ENCODE measurements at places on chromosomes 6 and 20.
A peak's percentile ranks its signal among the peaks of the same experiment; 100 is the strongest.

DNA sequence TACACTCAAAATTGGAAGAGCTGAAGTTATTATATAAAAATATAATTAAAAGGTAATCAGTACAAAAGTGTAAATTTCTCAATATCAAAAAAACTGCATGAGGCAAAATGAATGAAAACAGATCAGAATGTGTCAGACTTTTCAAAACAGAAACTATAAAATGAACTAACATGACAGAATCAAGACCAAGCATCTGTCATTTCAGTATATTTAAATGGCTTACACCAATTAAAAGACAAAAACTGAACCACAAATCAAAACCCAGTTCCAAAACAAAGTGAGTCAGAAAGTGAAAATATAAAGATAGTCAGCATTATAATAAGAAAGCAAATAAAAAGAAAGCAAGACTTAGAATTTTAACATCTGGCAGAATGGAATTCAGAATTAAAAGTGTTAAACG lies 289.7 kb downstream of the UBE3D start:
- DNase-seq = no peak

DNA sequence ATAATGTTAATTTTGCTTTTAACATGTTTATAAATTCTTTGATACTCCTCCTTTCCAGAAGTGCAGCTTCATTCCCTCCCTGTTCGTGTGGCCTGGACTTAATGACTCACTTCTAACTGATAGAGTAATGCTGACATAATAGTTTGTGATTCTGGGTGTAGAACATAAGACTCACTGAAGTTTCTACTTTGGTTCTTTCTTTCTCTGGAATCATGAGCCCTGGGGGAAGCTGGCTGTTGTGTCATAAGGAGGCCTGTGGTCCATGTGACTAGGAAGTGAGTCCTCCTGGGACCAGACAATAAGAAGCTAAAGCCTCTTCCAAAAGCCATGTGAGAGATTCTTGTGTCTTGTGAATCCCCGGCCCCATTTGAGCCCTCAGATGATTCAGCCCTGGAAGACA lies 30.5 kb upstream of the HLA-G start:
- DNase-seq = no peak

DNA sequence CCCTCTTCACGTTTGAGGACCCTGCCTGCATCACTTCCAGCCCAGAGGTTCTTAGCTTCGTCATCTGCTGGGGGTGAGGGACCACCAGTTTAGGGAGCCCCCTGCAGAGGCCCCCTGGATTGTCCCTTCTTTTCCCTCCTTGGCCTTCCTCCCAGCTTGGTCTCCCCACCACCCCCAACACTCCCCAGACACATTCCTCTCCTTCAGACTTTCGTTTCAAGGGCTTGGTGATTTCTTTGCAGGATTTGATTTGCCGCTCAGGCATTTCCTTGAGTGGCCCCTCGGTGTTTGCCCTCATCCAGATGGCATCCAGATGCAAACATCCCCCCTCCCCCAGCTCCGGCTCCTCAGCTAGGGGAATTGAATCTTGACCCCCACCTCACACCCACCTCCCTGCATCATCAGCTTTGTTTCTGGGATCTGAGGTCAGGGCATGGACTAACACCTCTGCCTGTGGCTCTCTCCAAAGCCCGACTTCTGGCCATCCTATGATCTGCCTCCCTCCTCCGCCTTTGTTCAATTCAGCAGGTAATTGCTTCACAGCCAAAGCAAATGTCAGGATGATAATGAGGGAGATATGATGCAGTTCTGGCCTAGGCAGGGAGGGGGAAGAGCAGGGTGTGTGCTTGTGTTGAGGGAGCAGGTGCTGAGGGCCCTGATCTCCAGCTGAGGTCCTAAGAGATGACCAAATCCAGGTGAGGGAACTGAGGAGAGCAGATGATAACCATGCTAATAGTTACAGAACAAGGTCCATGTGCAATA lies 141.5 kb downstream of the VEGFA start:
- no peak for DNase-seq

GRCh38 chr6:106390088-106390487 lies 29.6 kb downstream of the CRYBG1 start:
- DNase-seq = no peak

GRCh38 chr6:99611148-99611547 lies 4.5 kb downstream of the PRDM13 start:
- no peak for DNase-seq

DNA sequence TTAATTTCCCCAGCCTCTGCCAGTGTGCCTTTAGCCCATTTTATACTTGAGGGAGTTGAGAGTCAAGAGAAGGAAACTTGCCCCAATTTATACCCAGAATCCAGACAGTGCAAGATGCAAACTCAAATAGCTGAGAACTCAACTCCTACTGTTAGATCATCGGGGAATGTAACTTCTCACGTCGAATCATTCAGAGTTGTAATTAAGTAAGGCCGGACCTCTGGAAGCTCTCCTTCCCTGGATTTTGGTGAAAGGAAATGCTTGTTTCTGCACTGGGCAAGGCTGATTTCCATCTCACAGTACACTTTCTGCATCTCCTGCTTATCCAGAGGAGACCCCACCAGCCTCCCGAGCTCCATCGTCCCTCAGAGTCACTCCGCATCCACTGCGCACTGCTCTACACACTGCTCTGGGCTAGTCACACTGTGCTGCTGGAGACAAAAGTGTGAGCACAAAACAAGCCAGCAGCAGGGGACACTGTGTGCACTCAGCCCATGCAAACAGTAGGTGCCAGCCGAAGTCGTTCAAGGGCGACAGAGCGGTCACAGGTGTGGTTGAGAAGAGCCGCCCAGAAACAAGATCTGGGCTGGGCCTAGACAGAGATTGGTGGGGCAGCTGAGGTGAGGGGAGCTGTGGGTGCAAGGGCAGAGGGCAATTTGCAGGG lies 150.4 kb upstream of the QKI start:
- DNase-seq = no peak

DNA sequence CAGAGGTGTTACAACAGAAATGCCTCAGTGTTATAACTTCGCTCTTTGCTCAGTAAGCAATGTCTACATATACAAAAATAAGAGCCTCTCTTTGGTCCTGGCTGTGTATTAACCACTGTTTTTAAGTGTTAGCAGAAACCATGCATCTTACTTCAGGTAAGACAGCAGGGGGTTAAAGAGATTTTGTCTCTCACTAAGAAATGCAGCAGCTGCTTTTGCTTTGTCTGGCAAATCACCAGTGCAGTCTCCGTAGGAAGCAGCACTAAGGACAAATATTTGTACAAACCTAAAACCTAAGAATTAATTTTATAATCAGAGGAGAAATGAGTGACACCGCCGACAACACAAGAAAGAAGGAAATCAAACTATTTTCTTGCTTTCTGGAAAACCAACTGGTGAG lies 758 bp downstream of the SMIM28 start:
- DNase-seq = no peak

DNA sequence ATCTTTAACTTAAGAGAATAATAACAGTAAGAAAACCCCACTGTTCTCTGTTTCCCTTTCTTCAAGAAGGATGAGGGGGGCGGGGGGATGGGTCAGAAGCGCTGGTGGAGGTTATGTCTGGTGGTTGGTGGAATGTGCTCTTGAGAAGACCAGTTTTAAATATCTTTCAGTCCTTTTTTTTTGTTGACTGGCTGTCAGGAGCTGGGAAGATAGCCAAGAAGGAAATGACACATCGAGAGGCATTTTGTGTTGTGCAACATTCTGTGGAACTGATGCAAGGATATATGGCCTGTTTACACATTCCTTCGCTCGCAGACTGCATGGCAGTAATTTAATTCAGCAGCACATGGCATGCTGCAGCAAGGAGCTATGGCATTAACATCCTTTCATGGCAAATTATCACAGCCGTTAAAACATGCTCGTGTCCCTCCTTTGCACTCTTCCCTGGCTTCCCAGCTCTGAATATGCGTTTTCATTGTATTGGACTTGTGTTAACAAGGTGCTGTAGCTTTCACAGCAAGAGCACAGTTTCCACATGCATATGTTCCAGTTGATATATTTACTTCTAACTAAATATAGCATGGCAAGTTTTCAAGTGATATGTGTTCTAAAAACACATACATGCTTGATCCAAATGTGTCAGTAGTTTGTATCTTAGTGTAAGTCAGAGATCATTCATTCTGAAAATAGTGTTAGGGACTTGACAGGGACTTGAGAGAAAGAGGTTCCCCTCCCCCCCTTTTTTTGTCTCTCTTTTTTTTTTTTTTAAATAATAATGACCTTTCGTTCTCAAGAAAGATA lies 68.2 kb upstream of the SUPT3H start:
- DNase-seq = peak; percentile 98

- no peak for DNase-seq
Observed at GRCh38 chr6:145137425-145137824, 597.9 kb downstream of the EPM2A start.

DNA sequence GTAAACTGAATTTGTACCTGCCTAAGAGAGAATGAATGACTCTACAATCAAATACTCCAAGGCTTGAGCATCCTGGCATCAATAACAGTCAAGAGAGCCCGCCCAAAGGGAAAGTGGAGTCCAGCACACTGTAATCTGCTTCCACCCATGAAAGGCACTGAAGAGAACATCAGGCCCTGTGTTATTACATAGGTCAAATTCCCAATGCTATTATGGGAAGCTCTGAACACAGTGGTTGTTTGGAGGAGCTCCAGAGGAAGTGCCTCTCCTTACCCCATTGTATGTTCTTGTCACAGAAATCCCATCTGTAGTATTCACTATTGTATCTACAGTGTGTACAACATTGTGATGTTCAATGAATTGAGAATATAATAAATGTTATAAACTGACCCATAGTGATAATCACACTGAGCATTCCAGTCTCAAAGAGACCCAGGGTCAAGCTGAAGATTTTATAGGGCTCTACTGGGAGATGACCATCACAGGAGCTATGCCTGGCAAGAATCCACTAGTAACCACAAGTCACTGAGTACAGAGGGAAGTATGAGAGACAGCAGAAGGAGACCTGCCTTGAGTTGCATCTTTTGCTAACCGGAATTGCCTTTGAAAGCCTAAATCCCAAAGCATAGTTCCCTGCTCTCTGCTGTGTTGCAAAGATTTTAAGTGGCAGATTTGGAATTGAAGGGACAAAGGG lies 446.7 kb downstream of the GJA1 start:
- DNase-seq = peak; percentile 57

GRCh38 chr20:44747166-44748004 lies 1.7 kb downstream of the KCNK15 start:
- DNase-seq = peak; percentile 56

DNA sequence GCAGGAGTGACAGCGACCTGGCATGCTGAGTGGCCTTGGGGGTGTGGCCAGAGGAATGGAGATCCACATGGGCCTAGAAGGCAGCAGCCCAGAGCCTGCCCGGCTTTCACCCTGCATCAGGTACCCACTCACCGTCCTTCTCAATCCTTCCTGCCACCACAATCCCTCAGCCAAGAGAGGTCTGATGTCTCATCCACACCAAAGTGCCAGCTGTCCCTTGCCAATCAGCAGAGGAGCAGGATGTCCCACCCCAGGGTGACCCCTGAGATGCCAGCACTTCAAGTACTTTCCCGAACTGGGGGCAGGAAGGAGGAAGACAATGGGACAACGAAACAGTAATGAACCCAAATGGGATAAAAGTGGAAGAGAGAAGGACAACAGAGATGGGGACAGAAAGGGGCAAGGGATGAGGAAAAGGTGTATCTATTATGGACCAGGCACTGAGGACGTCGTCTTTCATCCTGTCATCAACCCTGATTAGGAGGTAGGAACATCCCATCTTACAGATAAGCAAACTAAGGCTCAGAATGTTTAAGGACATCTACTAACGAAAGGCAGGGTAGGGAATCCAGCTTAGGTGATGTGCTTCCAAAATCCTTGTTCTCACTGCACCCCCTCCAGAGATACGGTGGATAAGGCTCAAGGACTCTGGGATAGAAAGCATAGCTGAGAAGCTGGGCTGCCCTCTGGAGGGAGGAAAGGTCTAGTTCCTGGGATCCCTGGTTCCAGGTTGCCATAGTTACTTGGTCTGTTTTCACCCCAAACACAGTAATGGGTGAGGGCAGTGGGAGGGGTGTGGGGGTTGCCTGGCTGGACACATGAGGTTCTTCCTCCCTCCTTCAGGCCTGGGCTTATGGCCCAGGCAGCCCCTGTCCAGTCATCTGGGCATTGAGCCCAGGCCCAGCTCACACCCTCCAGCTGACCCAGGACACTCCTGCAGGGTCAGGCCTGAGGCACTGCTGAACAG lies 4.5 kb upstream of the TNXB start:
- DNase-seq = peak; percentile 76

DNA sequence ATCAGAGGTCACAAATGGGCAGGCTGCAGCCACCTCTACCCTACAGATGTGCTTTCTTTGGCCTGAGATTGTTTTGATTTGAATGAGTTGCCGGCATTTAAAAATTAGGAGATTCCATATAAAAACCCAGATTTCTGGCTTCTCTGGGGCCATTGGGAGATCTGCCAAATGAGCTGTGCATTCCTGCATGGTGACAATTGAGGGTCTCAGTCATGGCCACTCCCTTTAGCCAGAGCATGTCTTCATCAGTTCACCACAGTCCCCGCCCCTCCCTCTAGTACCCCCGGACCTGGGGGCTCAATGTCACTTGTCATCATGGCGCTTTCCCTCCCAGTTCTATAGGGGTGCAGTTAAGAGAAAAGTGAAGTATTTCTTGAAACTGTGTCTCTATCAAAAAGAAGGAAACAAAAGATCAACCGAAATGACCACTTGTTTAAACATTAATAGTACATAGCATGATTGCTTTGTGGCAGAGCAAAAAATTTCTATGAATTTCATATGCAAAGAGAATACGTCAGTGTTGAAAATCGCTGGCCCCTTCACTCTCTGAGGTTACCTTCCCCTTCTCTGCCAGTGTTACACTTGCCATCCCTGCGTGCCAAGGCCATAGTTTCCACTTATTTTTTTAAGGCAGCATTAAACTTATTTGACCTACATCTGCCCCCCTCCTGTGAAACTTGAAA lies 21.1 kb downstream of the EYA2 start:
- no peak for DNase-seq

DNA sequence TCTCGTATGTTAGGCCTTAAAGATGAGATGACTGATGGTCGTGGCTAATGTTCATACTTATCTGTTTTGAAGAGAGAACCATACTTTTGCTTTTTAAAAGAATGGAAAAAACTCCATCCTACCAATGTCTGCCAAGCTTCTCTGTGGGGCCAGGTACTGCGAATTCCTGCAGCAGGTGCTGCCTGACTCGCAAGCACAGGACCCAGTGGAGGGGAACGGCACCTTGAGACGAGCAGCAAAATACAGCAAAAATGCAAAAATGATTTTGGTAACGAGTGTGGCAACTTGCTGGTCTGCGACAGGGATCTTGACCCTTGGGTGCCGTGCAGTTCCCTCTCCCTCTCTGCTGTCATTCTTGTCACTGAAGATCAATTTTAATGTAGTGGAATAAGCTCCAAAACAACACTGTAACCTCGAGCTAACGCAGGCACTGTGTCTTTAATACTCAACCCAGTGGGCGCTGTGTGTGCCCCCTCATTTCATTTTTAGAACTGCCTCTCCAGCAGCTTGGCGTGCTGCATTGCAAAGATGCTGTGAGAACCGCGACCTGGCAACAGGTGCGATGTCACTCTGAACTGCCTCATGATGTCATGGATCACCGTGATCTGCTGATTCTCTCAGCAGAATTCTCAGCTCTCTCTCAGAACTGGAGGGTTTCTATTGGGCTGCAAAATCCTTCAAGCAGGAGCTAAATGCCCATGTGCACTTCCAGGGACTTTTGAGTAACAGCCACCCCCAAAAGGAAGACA lies 51.6 kb downstream of the RAMACL start:
- DNase-seq = no peak
